ENCODE measurements at places on chromosomes 1 and 21. TPM values are rescaled to one million over a fixed set of nuclear protein-coding genes. Genes with fewer than 3 reads are reported as not detected.
A peak's percentile ranks its signal among the peaks of the same experiment; 100 is the strongest.

GRCh38 chr1:59057211-59057694 lies 239.6 kb upstream of the FGGY start:
- peak; percentile 80 for DNase-seq

GRCh38 chr21:35405981-35406380 lies 356.9 kb upstream of the RUNX1 start:
- no peak for DNase-seq

DNA sequence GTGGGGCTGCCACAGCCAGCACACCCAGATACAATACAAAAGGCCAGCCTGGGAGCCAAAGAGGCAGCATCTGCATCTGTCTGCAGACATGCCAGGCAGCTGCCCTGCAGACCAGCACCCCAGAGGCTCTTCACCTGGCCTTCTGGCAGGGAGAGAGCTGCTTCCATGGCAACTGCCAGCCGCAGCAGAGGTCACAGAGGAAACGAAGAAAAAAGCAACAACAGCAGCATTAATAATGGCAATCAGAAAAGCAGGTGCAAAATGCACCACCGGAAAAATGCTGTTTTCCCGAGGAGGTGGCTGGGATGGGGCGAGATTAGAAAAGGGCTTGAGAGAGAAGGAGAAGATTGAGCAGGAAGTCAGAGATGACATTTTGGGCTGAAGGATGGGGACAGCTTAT lies 309.5 kb downstream of the PCP4 start:
- DNase-seq = no peak

The DDR2 gene
- polyA plus RNA-seq = 22.2 TPM

DNA sequence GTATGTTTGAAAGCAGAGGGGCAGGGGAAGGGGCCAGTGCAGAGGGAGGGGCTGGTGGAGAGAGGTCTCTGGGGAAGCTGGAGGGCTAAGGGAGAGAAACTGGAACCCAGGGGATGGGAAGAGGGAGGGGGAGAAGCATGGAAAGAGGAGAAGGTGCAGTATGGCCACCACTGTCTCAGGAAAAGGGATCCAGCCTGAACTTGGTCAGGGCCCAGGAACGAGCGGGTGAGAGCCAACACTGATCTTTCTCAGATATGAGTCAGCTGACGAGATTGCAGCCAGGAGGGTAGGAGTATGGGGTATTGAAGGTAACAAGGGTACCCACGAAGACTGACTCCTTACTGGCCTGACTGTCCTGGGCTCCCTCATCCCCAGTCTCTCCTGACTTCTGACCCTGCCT lies 18.0 kb downstream of the TIE1 start:
- no peak for DNase-seq

- DNase-seq = peak; percentile 34
These were observed 41.0 kb downstream of the RXRG start for GRCh38 chr1:165403835-165404482.

- no peak for DNase-seq
These were observed 254.7 kb downstream of the NFIA start for GRCh38 chr1:61337037-61337436.

DNA sequence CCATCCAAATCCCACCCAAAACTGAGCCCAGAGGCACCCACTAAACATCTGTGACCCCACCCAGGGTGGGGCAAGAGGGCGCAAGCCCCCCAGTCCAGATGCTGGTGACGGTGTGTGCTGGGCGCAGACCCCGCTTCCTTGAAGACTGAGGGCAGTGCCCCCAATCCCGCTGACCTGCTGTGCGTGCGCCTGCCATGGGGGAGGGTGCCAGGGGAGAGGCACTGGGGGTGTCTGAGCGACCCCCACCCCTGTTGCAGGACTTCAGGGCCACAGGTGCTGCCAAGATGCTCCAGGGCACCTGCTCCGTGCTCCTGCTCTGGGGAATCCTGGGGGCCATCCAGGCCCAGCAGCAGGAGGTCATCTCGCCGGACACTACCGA lies 13.3 kb downstream of the COL6A2 start:
- no peak for DNase-seq

The CELA3A gene
- polyA plus RNA-seq = not detected

GRCh38 chr1:177441281-177441680 lies 270.5 kb downstream of the BRINP2 start:
- no peak for DNase-seq

DNA sequence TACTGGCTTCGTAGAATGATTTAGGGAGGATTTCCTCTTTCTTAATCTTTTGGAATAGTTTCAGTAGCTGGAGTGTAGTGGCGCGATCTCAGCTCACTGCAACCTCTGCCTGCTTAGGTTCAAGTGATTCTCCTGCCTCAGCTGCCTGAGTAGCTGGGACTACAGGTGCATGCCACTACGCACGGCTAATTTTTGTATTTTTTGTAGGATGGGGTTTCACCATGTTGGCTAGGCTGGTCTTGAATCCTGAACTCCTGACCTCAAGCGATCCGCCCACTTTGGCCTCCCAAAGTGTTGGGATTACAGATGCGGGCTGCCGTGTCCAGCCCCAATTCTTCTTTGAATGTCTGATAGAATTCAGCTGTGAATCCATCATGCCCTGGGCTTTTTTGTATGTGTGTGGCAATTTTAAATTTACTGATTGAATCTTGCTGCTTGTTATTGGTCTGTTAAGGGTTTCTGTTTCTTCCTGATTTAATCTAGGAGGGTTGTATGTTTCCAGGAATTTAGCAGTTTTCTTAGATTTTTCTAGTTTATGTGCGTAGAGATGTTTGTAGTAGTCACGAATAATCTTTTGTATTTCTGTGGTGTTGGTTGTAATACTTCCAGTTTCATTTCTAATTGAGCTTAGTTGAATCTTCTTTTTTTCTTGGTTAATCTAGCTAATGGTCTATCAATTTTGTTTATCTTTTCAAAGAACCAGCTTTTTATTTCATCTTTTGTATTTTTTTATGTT lies 15.3 kb downstream of the MAN1C1 start:
- no peak for DNase-seq

DNA sequence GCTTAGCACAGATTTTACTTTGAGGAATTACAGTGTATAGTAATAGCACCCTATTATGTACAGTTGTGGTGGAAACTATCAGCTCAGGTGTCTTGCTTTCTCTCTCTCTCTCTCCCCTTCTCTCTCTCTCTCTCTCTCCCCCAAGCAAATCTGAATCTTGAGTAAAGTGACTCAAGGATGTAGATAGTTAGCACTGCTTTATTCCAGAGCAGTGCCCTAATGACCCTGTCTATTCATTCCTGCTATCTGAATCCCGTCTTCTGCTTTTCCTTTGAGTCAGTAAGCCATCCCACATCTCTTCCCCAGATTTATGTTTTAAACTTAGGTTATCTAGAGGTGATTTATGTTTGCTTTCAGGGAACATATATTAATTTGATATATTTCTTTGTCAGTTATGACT lies 5.2 kb upstream of the HPCAL4 start:
- no peak for DNase-seq

The INAVA gene
- 33.8 TPM for polyA plus RNA-seq

- DNase-seq = no peak
These were observed 40.9 kb upstream of the SLC6A9 start for GRCh38 chr1:44072204-44072603.

DNA sequence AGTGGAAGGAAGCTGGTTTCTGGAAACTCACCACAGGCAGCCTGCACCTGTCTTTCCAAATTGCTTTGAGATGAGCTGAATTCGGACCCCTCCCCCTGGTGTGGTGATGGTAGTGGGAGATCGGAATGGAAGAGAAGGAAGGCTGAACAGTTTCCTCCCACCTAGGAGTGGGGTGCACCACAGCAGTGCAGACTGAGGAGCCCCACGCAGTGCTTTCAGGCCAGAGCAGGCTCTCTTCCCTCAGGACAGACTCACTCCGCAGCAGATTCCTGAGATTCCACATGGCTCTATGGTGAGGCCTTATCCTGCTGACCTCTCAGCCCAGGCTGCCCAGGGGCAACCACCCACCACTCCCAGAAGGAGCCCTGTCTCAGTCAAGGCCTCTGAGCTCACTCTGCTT lies 80.9 kb downstream of the ATP1A1 start:
- no peak for DNase-seq

DNA sequence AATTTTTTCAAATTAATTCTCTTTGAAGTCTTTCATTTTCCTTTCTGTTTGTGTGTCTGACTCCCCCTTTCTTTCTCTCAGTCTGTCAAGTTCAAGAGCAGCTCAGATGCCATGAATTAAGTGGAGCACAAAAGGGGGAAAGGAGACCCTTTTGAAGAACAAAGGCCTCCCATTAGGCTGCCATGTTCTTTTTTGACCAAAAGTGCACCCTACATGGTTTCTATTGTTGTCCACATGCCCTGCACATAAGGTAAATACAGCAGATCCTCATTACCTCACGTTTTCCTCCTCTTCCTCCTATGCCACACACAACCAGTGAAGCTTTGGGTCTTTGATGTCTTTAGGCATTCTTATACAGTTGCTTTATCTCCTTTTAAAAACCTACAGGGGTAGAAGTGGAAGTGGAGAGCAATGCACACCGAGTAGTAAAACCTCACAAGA lies 47.7 kb downstream of the POU2F1 start:
- no peak for DNase-seq

The AQP10 gene
- polyA plus RNA-seq = 0.13 TPM

DNA sequence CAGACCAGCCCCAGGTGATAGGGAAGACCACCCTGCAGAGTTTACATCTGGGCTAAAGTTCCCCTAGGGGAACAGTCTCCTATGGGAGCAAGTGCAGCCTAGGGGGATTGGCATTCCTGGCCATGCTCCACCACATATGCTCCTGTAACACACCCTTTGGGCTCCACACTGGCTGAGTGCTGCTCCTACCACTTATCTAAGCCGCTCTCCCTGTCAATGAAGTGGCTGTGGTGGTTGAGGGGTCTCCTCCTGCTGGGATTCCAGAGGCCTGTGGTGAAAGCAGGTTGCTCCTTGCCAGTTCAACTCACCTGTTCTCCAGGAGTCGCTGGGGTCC lies 51.1 kb downstream of the COL24A1 start:
- DNase-seq = no peak

GRCh38 chr1:152878042-152878441 lies at the start of gene SMCP:
SMCP (plus strand) TSS chr1:152878322; CDS start chr1:152884423, 6,101 bp downstream.
- no peak for DNase-seq

GRCh38 chr1:55636696-55637095 lies 421.5 kb upstream of the USP24 start:
- no peak for DNase-seq

GRCh38 chr1:164682570-164682969 lies 123.6 kb downstream of the PBX1 start:
- DNase-seq = no peak

GRCh38 chr1:17184822-17185484 lies 20.0 kb upstream of the PADI1 start:
- DNase-seq = no peak

The IFI16 gene
- 55.4 TPM for polyA plus RNA-seq

GRCh38 chr1:236677641-236678235 lies 8.6 kb upstream of the ACTN2 start:
- no peak for DNase-seq

GRCh38 chr1:186299570-186299969 lies 75.5 kb downstream of the TPR start:
- no peak for DNase-seq

The NUP133 gene
- polyA plus RNA-seq = 52.0 TPM

DNA sequence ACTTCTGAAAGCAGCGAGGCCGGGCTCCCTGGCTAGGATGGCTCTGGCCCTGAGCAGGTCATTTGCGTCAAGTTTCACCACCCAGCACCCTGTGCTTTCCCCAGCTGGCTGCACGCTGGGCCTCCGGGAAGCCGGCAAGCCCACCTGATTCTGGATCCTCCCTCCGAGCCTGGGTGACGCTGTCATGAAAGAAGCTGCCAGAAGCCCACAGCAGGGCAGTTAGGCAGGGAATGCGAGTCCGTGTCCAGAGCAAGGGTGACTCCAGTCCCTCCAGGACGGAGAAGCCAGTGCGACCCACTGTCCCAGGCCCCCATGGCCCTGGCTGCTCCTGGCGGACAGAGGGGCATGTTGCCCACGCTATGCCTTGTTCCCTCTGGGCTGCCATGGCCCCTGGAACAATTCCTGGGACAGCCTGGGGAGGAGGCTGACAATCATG lies 44.4 kb upstream of the PCBP3 start:
- DNase-seq = no peak

- DNase-seq = peak; percentile 2
These were observed 8.9 kb downstream of the HYI start for GRCh38 chr1:43444836-43445235.

DNA sequence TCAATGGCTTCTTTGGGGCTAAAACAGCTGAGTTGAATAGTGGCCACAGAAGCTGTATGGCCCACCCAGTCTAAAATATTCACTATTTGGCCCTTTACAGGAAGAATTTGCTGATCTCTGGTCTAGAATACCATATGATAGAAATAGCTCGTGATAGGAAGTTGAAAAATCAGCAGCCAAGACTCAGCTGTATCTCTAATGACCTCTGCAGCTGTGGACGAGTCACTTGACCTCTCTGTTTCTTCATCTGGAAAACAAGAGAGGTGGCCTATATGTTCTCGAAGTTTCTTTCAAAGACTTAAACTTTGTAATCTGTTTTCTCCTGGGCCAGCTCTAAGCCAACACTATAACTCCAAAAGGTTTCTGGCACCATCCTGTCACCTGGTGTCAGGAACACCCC lies 129.2 kb downstream of the ZBTB18 start:
- no peak for DNase-seq

The PIK3CD gene
- polyA plus RNA-seq = 7.0 TPM

DNA sequence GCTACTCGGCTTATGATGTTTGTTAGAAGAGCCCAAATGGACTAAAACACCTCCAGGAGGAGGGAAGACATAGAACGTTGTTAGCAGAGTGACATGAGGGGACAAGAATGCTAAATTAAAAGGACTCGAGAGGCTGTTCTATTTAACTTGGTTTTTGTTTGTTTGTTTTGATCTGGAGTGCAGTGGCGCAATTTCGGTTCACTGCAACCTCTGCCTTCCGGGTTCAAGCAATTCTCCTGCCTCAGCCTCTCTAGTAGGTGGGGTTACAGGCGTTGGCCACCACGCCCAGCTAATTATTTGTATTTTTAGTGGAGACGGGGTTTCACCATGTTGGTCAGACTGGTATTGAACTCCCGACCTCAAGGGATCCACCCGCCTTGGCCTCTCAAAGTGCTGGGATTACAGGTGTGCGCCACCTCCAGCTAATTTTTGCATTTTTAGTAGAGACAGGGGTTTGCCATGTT lies 5.1 kb upstream of the HNRNPU start:
- DNase-seq = no peak

The CELA2B gene
- 0.43 TPM for polyA plus RNA-seq

The RGS7 gene
- polyA plus RNA-seq = 6.7 TPM

The FAM163A gene
- polyA plus RNA-seq = 0.57 TPM

The PRAMEF1 gene
- not detected for polyA plus RNA-seq

All from left kidney (tissue), 8 donors.